ENCODE measurements at places on chromosomes 11 and 22.

- no peak for DNase-seq
Measured at GRCh38 chr11:1696608-1697570, at the start of gene KRTAP5-6. Gene KRTAP5-6 (plus strand): TSS chr11:1697195. CDS start chr11:1697246, 51 bp downstream.

GRCh38 chr22:34975721-34976120 is 90.2 kb upstream of the ISX start:
- DNase-seq, result no peak

GRCh38 chr11:125063429-125064043 is 431 bp downstream of the SLC37A2 start:
- no peak for DNase-seq

DNA sequence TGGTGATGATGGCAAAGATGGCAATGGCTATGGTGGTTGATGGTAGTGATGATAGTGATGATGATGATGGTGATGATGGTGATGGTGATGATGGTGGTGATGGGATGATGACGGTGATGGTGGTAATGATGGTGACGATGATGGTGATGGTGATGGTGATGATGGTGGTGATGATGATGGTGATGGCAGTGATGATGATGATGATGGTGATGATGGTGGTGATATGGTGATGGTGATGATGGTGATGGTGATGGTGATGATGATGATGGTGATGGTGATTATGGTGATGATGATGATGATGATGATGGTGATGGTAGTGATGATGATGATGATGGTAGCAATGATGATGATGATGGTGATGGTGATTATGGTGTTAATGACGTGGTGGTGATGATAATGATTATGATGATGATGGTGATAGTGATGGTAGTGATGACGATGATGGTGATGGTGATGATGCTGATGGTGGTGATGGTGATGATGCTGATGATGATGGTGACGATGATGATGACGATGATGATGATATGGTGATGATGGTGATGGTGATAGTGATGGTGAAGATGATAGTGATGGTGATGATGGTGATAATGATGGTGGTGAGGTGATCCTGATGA is 232.1 kb downstream of the BRD1 start:
- no peak for DNase-seq

- no peak for DNase-seq
Measured at GRCh38 chr11:62125881-62126280, 2.1 kb downstream of the INCENP start.

- DNase-seq, result no peak
Measured at GRCh38 chr22:34297536-34298120, 377.4 kb upstream of the LARGE1 start.

DNA sequence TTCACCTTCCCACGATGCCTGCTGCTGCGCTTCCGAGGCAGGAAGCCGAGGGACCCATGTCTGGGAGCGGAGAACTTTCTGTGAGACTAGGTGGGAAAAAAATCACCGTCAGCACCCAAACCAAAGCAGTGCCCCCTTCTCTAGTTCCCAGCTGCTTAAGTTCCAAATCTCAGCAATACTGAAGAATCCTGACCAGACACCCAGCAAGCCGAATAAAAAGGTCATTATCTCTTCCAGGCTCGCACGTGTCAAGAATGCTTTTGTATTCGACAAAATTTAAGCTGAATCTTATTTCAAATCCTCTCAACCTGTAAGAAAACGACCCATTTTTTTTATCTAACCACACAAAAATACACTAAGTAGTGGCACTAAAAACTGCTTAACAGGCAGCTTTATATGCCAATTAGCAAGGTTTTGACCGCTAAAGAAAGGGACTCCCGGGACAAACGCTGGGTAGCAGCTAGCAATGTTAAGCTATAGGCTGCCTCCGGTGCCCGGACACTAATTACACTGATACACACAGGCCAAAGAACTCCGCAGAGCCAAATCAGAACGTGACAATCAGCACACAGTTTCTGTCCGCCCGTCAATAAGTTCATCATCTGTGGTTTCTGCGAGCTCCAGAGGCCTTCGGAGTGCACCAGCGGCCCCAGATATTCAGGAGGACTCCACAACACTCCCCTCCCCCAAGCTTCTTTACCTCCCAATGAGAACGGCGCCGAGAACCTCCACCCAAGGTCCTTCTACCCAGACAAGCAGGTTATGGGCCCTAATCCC is 728 bp downstream of the RPL3 start:
- no peak for DNase-seq

DNA sequence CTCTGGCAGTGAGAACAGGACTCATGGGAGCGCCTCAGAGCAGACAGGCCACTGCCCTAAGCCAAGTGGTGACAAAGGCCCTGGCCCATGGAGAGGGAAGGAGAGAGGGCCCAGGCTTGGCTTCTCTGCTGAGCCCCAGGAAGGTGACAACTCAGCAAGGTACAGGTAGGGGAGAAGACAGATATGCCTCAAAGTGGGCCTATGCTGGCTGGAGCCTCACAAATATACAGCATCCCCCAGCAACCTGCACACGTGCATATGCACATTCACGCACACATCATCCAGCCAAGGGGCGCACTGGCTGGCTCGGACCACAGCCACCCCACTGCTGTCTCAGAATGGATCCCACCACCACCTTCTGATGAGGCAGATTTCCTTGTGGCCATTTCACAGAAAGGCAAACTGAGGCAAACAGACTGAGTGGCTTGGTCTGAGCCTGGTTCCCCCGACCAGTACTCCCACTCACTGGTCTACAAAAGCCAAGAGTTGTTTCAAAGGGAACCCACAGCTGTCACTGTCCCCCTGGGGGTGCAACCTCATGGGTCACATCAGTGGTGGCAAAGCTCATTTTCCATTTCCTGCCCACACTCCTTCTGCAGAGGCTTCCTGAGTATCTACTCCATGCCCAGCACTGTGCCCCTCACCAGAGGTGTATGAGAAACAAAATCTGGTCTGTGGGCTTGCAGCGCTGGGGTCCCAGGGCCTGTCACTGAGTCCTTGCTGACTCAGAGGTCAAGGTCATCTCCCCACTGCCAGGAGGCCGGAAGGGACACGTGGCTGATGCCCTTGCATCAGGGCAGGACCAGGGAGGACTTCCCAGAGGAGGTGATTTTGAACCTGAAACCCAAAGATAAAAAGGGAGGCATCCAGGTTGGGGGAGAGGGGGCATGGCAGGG is 67.3 kb upstream of the PRR5 start:
- DNase-seq, result no peak

DNA sequence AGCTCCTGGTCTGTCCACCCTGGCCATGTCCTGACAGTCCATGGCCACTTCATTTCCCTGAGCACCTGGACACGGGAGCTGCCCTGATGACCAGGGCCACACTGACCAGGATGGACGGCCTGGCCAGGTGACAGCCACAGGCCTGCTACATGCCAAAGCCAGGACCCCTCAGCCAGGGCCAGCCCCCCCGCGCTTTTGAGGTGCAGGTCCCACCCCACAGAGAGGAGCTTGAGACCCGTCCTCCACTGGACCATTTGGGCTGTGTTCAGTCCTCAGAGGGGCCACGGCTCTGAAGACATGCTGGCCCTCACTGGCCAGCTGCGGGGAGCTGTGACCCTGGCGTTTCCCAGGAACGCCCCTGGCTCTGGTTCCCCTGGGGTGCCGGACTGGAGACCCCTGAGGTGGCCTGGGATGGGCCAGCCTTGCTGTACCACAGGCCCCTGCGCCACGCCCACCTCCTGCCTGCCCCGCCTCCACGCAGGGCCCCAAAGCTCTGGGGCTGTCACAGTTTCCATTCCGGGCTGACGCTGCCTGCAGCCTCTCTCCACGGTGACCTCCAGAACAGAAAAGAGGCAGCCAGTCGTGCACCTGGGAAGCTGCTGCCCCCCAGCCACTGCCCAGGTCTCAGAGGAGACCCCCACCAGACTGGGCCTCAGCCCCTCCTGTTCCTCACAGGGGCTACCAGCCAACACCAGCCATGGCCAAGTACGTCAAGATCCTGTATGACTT is 18.2 kb downstream of the EPS8L2 start:
- DNase-seq, result peak; percentile 41

DNA sequence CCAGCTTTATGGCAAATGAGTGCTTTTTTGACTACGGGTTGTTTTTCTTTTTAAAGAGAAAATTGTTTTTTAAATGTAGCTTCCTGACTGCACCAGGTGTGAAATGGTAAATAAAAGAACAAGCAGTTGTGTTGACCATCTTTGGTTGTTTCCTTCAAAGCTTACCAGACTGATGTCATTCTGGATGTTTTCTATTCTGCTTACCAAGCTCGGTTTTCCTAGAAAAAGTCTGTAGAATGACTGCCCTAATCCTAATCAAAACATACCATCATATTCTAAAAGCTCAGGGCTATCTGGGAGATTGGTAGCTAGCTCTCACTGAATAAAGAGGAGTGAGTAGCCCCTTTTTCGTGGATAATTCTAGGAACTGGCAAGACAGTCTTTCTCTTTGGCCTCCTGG is 77.7 kb downstream of the GAB2 start:
- no peak for DNase-seq

DNA sequence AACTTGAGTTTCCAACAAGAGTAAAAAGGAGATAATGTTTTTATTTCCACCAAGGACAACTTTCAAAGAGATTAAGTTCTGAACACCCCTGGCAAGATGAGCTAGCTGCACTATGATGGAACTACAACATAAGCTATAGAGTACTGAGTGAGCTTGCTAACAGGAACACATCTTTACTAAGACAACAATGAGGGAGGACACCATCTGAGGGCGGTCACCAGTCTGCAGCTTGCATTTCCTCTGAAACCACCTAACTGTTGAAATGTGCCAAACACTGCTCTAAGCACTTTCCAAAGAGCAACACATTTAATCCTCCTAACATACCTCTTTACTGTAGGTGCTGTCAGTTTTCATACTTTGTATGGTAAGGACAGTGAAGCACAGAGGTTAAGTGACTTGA is 68.4 kb downstream of the TCF20 start:
- no peak for DNase-seq

DNA sequence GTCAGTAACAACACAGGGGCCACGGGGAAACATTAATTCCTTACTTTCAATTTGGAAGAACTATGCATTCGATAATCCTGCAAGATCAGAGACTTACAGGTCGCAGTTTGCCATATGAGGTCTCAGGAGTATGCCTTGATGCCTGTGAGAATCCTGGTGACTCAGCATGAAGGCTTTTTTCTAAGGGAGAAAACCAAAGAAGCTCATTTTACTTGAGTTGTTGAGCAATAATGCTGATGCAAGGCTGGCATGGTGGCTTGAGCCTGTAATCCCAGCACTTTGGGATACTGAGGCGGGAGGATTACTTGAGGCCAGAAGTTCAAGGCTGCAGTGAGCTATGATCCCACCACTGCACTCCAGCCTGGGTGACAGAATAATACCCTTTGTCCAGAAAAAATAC is 26.6 kb downstream of the ATG16L2 start:
- DNase-seq, result no peak

GRCh38 chr22:21009638-21010425 is 5.1 kb upstream of the P2RX6 start:
- peak; percentile 59 for DNase-seq

DNA sequence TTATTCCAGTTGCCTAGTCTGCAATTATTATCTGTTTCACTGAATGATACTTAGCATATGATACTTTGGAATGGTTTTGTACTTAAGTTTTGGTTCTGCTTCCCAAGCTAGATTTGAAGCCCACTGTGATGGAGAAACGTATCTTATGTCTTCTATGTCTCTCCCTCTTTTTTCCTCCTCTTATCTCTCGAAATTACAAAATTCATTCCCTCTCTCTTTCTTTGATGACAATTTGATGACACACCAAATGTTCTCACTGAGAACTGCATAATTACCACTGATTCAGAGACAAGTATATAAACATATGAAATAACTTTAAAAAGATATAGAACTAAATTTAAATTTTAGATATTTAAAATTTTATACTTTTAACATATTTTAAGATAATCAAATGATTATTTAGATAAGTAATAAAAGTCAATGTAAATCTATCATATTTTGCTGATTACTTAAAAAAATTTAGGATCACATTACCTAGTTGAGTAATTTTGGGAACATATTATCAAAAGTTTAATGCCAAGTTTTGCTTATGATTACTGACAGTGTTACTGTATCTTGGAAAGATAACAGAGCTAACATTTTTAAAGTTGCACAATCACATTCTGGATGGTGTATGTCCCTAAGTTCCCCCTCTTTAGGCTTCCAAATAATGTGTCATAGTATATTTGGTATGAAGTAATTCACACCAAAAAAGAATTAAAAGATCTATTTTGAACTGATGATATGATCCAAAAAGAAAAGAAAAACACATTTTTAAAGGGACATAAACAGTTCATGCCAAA is 255.3 kb downstream of the SBF2 start:
- no peak for DNase-seq

- no peak for DNase-seq
Measured at GRCh38 chr11:42175203-42175602, 715.8 kb upstream of the LRRC4C start.
